ENCODE measurements at places on chromosomes 5 and 9.

GRCh38 chr5:178602752-178603151 is 12.6 kb upstream of the COL23A1 start:
- no peak for DNase-seq

GRCh38 chr5:107457881-107458280 is 212.9 kb downstream of the EFNA5 start:
- no peak for DNase-seq

DNA sequence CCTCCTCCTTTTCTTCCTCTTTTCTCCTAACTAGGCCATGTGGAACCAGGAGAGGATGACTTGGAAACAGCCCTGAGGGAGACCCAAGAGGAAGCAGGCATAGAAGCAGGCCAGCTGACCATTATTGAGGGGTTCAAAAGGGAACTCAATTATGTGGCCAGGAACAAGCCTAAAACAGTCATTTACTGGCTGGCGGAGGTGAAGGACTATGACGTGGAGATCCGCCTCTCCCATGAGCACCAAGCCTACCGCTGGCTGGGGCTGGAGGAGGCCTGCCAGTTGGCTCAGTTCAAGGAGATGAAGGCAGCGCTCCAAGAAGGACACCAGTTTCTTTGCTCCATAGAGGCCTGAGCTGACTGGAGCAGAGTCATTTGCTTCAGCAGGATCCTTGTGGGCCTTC is 13.7 kb downstream of the NUDT2 start:
- DNase-seq: no peak

DNA sequence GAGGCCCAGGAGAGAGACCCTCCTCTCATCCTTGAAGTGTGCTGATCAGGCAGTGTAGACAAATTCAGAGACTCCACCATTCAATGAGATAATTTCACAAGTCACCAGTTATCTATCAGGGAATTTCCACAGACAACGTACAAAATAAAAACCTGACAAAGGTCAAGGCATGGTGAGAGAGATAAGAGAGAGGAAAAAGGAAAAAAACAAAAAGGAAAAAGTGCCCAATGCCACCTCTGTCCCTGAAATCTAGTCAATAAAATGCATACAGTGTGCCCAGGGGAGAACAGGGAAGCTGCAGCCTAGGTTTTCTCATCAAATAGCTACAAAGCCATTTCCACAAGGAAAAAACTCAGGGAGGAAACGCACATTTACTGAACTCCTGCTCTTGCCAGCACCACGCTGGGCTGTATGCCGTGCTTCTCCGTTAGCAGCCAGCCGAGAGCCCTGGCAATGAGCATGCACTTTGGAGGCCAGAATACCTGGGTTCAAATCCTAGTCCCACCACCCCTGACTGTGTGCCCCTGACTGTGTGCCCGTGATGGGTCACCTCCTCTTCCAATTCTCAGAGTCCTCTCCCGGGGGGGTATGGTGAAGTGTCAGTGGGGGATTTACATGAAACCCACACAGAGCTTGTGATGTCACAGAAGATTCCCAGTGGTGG is 11.6 kb downstream of the WHRN start:
- DNase-seq: no peak

GRCh38 chr5:39405083-39405843 is 19.5 kb downstream of the DAB2 start:
- DNase-seq: no peak

DNA sequence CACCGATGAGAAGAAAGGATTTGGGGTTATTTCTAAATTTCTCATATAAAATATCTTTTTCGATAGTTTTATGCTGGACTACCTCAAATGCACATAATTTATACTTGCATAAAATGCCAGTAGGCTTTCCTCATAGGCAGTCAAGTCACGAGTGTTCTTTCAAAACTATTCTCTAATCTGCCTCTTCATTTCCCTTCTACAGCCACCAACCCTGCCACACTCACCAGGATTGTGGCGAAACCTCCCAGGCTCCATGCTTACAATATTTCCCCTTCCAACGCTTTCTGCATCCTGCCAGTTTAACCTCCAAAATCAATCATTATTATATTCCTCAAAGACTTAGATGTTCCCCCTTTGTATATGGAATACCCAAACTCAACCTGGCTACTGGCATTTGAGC is 65.4 kb downstream of the FRMD3 start:
- DNase-seq: no peak

DNA sequence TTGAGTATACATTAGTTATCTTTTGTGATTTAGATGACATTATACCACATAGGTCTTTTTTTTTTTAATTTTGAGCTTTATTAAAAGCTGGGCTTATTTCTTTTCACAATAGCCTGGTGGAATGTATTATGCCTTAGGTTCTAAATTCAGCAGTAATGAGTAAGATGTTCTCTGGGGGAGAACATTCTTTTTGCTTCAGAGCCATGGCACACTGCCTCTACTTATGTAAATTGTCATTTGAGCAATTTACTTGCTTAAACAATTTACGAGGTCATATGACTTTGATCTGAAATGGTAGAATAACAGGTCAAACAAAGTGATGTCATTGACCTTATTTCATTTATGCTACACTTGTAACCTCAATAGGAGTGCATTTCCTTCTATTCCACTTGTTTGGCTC is 154.2 kb downstream of the FOCAD start:
- DNase-seq: no peak

GRCh38 chr9:115182264-115182663 is 64.3 kb upstream of the TNC start:
- DNase-seq: no peak

DNA sequence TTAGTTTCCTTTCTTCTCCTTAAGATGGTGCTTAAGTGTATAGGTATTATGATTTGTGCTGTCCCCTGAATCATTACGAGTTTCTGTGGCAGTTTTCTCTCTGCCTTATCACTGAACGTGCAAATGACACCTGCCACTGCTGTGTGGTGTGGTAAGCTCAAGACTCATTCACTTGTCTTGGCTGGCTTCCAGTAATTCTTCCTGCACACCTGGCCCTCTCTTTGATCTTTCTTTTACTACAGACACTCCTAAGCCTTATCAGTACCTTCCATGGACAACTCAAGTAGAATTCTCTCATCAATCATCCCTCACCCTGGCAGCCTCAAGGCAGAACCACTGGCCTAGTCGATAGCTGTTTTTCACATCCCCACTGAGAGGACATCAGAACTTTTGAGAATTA is 82.6 kb upstream of the ADAMTS19 start:
- DNase-seq: no peak

GRCh38 chr5:68032216-68032762 is 183.3 kb upstream of the PIK3R1 start:
- no peak for DNase-seq

DNA sequence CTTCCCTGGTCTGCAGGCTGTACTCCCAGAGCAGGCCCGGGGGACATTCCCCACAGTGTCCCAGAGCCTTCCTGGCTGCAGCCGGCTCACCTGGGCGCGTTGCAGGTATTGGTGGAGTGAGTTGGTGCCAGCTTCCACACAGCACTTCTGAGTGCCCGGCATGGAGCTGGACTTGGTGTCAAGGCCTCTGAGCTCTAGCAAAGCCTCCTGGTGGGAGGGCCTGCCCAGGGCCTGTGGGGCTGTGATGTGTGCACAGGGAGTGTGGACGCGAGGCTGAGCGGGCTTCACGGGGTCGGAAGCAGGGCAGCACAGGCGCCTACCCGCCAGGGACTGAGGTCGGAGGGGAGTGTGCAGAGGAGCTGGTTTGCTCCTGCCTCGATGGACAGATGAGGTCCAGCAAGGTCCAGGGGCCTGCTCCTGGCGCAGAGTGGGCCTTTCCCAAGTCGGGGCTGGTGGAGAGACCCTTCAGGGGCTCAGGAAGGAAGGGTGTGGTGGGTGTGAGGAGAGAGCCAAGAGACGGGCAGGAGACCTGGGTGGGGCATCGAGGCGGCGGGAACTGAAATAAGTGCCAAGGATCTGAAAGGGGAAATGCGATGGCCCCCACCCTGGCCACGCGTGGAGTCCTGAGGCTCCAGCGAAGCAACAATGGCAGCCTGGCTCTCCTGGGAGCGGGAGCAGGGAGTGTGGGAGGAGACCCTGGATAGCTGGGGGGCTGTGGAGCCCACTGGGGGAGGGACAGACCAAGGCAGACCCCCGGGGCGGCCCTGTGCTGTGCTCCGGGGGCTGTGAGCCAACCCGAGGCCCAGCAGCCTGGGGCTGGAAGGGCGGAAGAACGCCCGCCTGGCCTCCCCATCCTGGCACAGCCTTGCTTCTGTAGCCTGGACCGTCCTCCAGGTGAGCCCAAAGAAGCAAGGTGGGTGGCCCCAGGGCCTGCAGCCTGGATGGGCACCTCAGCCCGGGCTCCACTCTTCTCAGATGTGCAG is 78.4 kb downstream of the RXRA start:
- DNase-seq: no peak

DNA sequence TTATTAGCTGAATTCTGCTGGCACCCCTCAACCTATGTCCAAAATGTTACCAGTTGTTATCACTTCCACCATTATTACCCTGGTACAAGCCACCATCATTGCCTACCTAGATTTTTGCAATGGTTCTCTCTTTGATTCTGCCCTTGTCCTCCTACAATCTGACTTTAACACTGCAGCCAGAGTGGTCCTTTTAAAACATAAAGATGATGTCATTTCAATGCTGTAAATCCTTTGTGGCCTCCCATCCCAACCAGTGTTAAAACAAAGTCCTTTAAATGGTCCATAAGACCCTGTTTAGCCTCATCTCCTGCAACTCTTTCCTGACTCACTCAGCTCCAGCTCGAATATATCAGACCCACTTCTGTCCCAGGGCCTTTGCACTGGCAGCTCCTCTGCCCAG is 54.9 kb upstream of the FSTL4 start:
- no peak for DNase-seq

Measured in stimulated activated CD4-positive, alpha-beta T cell treated with anti-CD3 and anti-CD28 coated beads, Interleukin-15, amount 100 ng/mL, for 1 hour (primary cell).